ENCODE measurements at places on chromosomes 2 and 18.
A peak's percentile ranks its signal among the peaks of the same experiment; 100 is the strongest.

- DNase-seq, result peak; percentile 66
Observed at GRCh38 chr2:70861777-70862625, 26.4 kb upstream of the CD207 start.

DNA sequence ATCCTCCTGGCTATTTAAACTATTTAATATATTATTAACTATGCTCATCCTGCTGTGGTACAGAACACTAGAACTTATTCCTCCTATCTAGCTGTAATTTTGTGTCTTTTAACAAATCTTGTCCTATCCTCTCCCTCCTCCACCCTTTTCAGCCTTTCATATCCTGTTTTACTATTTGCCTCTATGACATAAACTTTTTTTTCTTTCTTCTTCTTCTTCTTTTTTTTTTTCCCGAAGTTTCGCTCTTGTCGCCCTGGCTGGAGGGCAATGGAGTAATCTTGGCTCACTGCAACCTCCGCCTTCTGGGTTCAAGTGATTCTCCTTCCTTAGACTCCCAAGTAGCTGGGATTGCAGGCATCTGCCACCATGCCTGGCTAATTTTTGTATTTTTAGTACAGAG lies 201.5 kb downstream of the LPIN1 start:
- DNase-seq, result no peak

DNA sequence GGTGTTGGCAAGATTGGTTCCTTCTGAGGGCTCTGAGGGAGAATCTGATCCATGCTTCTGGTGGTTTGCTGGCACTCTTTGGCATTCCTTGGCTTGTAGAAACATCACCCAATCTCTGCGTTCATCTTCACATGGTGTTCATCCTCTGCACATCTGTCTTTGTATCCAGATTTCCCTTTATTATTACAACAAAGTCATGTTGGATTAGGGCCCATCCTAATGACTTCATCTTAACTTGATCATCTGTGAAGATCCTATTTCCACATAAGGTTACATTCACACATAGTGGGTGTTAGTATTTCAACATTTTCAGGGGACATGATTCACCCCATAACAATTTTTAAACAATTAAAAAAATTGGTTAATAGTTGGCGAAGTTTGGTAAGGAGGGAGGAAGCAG lies 177.4 kb upstream of the CWC22 start:
- no peak for DNase-seq

DNA sequence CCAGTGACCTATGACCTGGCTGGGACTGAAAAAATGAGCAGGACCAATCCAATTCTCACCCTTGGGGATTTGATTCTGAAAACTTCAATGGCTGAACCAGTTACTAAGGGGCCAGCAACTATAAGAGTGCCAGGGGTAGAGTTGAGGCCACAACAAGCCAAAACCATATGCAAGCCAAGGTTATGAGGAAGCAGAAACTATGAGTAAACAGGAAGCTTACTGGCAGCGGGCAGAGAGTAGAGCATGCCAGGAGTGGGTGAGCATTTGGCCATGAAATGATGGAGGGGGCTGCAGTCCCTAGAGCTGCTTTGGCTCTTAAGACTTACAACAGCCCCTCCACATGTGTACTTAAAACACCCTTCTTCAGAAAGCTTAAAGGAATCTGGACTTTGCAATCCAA lies 82.4 kb downstream of the RBMS1 start:
- peak; percentile 71 for DNase-seq

DNA sequence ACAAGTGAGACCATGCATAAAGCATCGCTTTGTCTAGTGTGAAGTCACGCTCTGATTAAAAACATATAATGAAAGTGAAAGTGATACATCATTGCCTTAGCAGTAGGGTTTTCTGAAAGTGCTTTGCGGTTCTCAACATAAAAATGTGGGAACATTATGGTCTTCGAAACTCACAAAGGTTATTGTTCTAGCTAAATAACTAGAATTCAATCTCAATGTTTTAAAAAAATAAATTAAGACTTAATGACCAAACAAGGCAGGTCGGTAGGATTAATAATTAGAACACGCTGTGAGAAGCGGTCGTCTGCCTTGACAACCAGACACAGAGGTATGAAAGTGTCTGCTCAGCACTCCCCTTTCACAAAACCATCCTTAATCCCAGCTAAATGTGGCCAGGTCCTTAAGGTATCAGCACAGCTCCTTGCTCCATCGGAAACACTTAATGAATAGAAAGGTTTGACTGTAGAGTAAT lies 42.2 kb downstream of the KLHL14 start:
- DNase-seq, result peak; percentile 8

- DNase-seq, result no peak
Observed at GRCh38 chr2:30040147-30040546, 106.7 kb upstream of the YPEL5 start.

DNA sequence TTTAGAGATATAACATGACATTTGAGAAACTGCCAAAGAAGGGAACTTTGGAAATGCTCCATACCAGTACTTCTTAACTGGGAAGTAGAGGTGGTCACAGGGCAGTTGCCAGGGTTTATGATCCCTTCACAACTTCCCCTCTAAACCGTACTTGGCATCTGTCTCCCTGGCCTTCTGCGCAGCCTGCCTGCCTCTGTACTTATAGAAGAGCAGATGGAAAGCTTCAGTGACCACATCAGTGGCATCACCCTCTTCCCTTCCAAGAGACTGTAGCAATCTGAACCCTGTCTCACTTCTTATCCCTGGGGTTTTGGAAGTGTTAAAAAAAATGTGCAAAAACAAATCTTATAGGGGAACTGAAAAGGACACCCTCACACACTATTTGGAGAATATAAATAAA lies 64.1 kb downstream of the EIF2AK3 start:
- DNase-seq, result no peak

- no peak for DNase-seq
Observed at GRCh38 chr2:20143263-20143662, 81.7 kb downstream of the SDC1 start.

GRCh38 chr2:45120546-45120945 lies 111.3 kb upstream of the SIX2 start:
- DNase-seq, result no peak

- no peak for DNase-seq
Observed at GRCh38 chr2:83633423-83633822, 825.7 kb downstream of the SUCLG1 start.

GRCh38 chr2:216350214-216350791 lies 22.0 kb downstream of the MARCHF4 start:
- DNase-seq, result peak; percentile 71

- DNase-seq, result no peak
Observed at GRCh38 chr2:39094717-39095363, 26.0 kb downstream of the SOS1 start.

- no peak for DNase-seq
Observed at GRCh38 chr2:100281521-100282438, 40.5 kb downstream of the LONRF2 start.
